ENCODE measurements at places on chromosomes 2 and 18. TPM values are rescaled to one million over a fixed set of nuclear protein-coding genes. Genes with fewer than 3 reads are reported as not detected.

GRCh38 chr2:29314816-29315571, 199.8 kb downstream of the CLIP4 start:
- peak; percentile 65 for DNase-seq

- no peak for DNase-seq
These were observed 9.6 kb downstream of the CNGA3 start for GRCh38 chr2:98355881-98356280.

- DNase-seq, result no peak
These were observed 118.8 kb downstream of the MSH2 start for GRCh38 chr2:47521666-47522285.

GRCh38 chr2:232913903-232914302, 43.8 kb downstream of the SNORC start:
- no peak for DNase-seq

- no peak for DNase-seq
These were observed 283 bp upstream of the RBBP8 start for GRCh38 chr18:22932885-22933205.

DNA sequence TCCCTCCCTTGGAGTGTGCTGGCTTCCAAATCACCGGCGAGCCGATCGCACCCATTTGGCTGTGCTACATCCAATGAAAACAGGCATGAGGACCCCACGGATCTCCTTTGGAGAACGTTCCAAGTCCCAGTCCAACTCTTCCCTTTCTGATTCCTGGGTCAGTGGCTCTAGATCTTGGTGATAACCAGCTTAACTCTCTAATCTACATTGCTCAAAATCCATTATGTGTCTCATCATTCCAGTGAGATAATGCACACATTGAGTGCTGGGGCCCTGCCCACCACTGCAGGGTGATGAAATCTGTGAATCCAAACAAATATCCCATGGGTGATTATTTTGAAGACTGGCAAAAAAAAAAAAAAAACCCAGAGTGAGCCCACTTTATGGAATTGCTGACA, 232.7 kb upstream of the COPS8 start:
- DNase-seq, result no peak

CD302 gene
- total RNA-seq, result 25.2 TPM

MROH2A gene
- 9.3 TPM for total RNA-seq

CD226 gene
- 2.4 TPM for total RNA-seq

Data from ureter (tissue), 1 donor.